ENCODE measurements at places on chromosomes 11 and 22.

GRCh38 chr11:122190768-122191167 is 74.8 kb upstream of the BLID start:
- no peak for DNase-seq

- DNase-seq, result no peak
Measured at GRCh38 chr22:25765016-25765367, 23.0 kb downstream of the MYO18B start.

DNA sequence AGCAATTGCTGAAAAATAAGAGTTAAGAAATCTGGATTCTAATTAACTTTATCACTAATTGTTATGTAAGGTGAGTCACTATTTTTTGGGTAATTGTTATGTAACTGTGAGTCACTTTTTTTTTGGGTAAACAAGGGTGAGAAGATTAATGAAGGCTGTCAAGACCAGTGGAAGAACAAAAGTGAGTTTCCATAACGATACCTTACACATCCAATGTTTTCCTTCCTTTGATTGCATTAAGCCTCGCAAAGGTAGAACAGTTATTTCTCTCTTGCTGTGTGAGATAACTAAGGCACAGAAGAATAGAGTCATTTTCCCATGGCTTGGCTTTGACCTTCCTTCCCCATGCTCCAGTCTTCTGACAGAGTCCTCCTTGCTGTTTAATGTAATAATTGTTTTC is 374.7 kb downstream of the DDX10 start:
- no peak for DNase-seq

DNA sequence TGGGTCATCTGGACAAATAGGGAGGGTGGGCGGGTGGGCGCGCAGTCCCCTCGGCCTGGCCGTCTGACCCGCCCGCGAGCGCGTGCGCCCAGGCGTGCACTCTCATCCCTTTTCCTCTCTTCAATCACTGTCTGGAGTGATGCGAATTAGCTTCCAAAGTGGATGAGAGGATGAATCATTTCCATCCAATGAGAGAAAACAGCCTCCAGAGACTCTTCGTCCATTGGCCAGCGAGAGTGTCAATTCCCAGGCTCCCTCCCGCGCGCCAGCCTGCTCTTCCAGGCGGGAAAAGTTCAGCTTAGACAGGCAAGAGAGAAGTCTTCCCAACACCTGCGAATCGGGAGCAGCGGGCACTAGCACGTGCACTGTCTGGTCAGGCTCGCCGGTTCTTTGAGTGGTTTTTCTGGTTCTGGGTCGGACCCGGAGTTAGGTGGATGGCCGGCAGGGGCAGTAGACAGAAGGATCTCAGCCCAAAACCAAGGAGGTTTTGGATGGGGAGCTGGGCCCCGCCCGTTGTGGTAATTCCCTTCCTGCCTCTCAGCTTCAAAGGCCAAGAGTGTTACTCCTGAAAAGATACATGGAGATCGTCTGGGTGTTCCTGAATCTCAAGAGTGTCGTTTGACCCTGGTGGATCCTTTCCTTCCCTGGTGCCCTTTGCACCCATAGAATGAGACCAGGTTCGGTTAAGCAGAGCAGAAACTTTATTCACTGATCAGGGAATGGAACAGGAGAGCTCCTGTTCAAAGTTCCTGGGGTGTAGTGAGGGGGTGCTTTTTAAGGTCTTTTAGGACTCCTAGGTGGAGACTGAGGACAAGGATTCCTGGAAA is 33.4 kb upstream of the GLYATL1 start:
- DNase-seq, result no peak

- no peak for DNase-seq
Measured at GRCh38 chr11:5153574-5154431, 754 bp downstream of the OR52A1 start.

GRCh38 chr11:78840623-78841022 is 266.0 kb upstream of the NARS2 start:
- no peak for DNase-seq

Measured in GM19239 (cell line).